ENCODE measurements at places on chromosomes 16 and 17.

GRCh38 chr16:19765860-19766553, 47.9 kb downstream of the IQCK start:
- DNase-seq = no peak

DNA sequence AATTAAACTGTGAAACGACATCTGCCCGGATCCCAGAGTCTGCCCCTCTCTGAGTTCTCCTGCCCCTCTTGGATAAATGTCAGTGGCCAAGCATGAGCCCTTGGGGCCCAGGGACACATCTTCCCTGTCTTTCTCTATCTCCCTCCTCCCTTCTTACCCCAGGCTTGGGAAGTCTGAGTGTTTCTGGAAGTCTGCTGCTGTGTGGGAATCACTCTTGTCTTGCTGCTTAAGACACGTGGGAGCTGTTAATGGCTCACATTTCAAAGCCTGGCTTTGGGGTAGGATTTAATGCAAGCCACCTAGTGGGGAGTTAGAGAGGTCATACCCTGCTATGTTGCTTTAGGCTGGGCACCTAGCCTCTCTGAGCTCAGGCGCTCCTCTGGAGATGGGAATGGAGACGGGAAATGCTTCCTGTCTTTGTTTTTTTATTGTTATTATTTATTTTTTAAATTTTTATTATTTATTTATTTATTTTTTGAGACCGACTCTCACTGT, 218.5 kb upstream of the CIBAR2 start:
- peak; percentile 88 for DNase-seq

DNA sequence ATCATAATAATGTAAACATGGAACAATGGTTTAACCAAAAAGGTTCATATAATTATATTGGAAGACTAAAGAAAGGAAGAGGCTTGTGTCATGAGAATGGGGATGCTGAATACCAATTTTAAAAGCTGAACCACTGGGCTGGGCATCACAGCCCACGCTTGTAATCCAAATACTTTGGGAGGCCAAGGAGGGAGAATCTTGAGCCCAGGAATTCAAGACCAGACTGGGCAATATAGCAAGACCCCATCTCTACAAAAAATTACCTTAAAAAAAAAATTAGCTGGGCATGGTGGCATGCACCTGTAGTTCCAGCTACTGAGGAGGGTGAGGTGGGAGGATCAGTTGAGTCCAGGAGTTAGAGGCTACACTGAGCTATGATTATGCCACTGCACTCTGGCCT, 65.1 kb downstream of the SMURF2 start:
- DNase-seq = no peak

- DNase-seq = no peak
Measured at GRCh38 chr17:49646391-49647255, 31.3 kb downstream of the SPOP start.

GRCh38 chr17:37516127-37516571, 26.5 kb downstream of the DUSP14 start:
- no peak for DNase-seq

DNA sequence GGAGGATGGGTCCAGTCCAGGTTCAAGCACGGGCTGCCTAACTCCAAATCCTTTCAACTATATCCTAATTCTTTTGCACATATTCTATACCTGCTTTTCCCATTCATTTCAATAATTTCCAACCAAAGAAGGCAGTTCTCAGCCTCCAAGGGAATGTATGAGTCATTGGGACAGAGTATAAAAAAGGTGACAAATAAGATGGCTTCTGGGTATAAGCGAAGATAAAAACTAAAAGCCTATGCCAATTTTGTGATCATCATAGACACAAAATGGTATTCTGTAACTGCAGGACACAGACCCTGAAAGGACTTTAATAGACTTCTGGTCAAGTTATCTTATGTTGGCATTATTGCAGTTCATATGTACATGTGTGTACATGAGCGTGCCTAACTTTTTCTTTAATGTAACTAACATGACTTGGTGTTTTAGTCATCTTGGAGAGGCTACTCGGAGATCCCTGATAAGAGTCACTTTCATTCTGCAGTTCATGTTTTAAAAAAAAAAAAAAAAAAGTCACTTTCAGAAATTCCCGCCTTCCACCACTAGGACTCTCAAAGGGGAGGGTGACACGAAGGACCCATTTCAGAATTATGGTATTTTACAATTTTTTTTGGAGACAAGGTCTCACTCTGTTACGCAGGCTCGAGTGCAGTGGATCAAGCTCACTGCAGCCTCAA, 17.3 kb downstream of the COG1 start:
- DNase-seq = no peak

GRCh38 chr16:4663777-4664465, 29.4 kb upstream of the NUDT16L1 start:
- no peak for DNase-seq

- no peak for DNase-seq
Measured at GRCh38 chr17:48429638-48430586, at the start of gene SKAP1. Gene SKAP1 (minus strand): TSS chr17:48430214.

- no peak for DNase-seq
Measured at GRCh38 chr17:66675991-66676371, 158.9 kb upstream of the CACNG5 start.

Data from SK-N-DZ (cell line).